Activated CD8-positive, alpha-beta memory T cell treated with anti-CD3 and anti-CD28 coated beads for 36 hours (primary cell): ENCODE measurements at places on chromosomes 1 and 21. TPM values are rescaled to one million over a fixed set of nuclear protein-coding genes. Genes with fewer than 3 reads are reported as not detected.

HLCS gene
- 14.8 TPM for total RNA-seq

ANKRD65 gene
- total RNA-seq, result not detected

AUNIP gene
- 11.1 TPM for total RNA-seq

CLIC6 gene
- 0.52 TPM for total RNA-seq

IL23R gene
- 0.86 TPM for total RNA-seq
